ENCODE measurements at places on chromosomes 5 and 9.
A peak's percentile ranks its signal among the peaks of the same experiment; 100 is the strongest.

DNA sequence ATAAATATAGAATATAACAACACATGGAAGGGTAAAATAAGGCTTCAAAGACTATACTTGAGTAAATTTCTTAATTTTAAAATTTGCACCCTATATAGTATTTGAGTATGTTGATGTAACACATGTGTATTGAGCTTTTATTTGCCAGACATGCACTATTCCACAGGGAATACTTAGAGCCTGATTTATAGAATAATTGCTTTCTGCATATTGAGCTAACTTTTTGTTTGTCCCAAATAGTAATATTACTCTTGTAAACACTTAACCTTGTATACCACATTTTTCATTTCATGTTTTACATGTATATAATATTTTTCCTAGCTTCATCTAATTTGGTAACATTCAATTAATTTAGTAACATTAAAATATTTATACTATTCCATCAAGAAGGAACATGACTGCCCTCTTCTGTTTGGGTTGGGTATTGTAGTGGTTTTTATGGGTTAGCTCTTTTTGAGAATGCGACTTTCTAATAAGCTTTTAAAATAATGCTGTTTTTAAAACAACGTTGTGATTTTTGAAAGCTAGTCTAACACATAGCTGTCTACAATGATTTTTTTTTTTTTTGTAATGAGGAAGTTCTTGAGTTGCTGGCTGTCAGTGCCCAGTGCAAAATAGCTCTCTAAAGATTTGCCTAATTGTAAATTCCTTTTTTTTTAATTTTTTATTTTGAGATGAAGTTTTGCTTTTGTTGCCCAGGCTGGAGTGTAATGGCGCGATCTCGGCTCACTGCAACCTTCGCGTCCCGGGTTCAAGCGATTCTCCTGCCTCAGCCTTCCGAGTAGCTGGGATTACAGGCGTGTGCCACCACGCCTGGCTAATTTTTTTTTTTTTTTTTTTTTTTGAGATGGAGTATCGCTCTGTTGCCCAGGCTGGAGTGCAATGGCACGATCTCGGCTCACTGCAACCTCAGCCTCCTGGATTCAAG, 4.8 kb downstream of the SUB1 start:
- DNase-seq = no peak

- DNase-seq = no peak
These were observed 15.0 kb downstream of the TENT4A start for GRCh38 chr5:6728011-6728794.

GRCh38 chr5:168424594-168425323, 61.5 kb upstream of the RARS1 start:
- no peak for DNase-seq

DNA sequence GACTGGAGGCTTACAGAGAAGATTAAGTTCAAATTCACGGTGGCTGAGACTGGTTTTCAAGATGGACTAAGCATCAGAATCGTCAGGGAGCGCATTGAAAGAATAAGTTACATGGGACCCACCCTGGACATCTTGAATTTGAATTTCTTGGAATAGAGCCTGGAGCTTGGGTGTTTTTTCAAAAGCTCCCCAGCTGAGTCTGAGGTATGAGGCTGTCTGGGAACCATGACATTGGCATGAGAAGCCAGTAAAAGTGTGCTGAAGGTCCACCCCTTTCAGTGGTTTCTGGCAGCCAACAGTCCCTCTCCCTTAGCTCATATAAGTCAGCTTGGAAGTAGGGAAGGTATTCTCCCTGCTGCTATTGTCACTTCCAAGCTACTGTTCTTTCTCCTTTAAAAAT, 97.8 kb downstream of the MAST4 start:
- DNase-seq = no peak

- no peak for DNase-seq
These were observed 47.9 kb upstream of the ZNF618 start for GRCh38 chr9:113828221-113828620.

GRCh38 chr9:137031904-137032640, at the start of gene FUT7:
Gene FUT7 (minus strand): TSS chr9:137032088. CDS start chr9:137031991, 97 bp downstream.
- DNase-seq = no peak

DNA sequence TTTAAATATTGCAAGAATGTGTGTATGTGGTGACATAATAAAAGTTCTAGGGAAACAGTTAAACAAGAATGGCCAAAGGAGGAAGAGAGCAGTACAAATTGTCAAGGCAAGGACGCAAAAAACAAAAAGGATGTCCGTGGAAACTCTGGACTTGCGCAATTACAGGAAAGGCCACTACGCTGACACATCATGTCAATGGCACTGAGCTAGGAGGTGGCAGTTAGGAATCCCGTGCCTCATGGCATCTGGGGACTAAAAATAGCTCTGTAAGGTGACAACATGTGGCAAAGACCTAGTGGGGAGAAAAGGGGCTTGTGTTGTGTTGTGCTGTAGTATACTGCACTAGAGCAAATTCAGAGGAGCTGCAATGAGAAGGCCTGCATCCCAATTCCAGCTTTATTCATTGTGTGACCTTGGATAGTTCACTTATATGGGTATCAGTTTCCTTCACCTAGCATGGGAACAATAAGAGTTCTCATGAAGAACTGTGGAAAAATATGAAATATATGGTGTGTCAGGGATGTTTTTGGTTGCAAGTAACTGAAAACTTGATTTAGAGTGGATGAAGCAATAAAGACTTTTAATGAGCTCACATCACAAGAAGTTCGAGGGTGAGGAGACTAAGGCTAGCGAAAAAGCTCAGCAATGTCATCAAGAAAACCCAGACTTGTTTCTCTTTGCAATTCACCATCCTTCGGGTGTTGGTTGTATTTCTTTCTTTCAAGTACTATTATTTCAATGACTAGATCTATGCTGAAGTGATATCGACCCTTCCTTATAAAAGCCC, 124.1 kb upstream of the STC2 start:
- no peak for DNase-seq

DNA sequence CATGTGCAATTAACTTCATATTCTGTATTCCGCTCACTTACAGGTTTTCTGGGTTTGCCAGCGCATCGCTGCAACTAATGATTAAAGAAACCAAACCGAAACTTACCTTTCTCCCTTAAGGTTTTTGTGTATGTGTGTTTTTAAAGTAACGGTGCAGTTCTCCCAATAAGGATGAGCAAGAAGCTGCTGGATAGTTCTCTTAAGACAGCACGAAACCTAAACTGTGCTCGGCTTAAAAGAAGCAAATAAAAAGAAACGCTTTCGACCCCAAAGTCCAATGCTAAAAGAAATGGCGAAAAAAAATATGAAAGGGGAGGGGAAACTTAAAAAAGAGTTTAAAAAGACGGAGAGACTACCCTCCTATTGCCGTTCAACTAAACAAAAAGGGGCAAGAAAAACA, 340 bp downstream of the ELAVL2 start:
- no peak for DNase-seq

- no peak for DNase-seq
These were observed 387.1 kb downstream of the PDE4D start for GRCh38 chr5:59506285-59506877.

DNA sequence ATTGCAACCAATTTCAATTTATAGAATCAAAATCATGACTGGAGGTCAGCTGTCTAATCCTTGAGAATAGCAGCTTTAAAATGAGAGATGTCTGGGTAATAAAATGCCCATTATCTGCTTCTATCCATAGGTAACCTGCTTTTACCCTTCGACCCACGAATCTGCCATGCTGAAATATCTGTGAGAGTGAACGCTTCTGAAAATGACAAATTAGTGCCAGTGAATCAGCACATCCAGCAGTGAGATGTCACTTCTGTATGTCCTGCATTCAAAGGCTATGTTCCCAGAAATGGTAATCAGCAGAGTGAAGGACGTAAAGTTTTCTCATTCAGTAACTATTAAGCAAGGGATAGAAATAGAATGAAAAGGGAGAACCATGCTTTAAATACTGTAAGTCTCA, 532.4 kb upstream of the ITGA1 start:
- no peak for DNase-seq

- no peak for DNase-seq
These were observed 64.5 kb downstream of the STARD4 start for GRCh38 chr5:111447822-111448221.

GRCh38 chr5:14821100-14821845, 50.3 kb downstream of the ANKH start:
- DNase-seq = no peak

GRCh38 chr5:149283626-149284480, 12.2 kb downstream of the AFAP1L1 start:
- no peak for DNase-seq

DNA sequence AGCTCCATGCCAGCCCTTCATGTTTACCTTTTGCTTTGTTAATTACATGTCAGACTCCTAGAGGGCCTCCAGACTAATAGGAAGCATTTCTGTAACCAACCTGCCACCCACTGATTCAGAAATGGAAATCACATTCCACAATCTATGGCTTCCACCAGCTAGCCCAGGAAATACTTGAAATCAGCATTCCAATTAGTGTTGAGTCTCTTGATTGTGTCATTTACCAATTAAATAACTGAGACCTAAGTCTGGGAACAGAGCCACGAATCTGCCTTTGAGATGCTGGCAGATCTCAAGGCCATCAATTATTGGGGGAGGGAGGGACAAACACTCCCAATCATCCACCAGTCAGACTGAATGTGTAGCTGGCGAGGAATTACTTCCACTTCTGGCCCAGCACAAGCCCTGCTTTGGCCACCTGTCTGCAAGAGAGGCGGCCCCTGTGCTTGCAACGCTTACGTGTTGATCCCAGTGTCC, 27.4 kb upstream of the SAP30L start:
- no peak for DNase-seq

GRCh38 chr9:32526041-32526706, at the start of gene RIGI:
Gene RIGI (minus strand): TSS chr9:32526196. CDS start chr9:32526166, 30 bp downstream.
- DNase-seq = peak; percentile 52

GRCh38 chr5:152315942-152316341, 89.1 kb downstream of the NMUR2 start:
- no peak for DNase-seq

- no peak for DNase-seq
These were observed 1381.8 kb downstream of the EFNA5 start for GRCh38 chr5:106288979-106289378.

DNA sequence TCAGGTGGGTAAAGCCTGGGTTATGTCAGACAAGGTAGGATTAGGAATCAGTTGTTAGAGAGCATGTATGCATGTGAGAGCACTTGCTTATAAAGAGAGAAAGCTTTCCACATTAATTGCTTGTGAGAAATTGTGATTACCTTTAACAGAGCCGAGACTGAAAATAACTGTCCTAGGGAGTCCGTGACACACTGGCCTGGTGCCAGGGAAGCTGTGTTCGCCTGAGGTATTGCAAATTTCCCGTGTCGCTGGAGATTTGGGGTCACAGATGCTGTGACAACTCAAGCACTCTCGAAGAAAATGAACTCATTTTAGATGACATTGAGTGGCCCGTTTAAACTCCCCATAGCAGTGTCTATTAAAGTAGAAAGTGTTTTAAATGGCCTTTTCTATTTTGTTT, 9.6 kb downstream of the SLC1A1 start:
- no peak for DNase-seq

GRCh38 chr5:7683753-7684152, 167.2 kb downstream of the CFAP90 start:
- no peak for DNase-seq

- no peak for DNase-seq
These were observed 1.3 kb upstream of the DMRT3 start for GRCh38 chr9:974996-975739.

DNA sequence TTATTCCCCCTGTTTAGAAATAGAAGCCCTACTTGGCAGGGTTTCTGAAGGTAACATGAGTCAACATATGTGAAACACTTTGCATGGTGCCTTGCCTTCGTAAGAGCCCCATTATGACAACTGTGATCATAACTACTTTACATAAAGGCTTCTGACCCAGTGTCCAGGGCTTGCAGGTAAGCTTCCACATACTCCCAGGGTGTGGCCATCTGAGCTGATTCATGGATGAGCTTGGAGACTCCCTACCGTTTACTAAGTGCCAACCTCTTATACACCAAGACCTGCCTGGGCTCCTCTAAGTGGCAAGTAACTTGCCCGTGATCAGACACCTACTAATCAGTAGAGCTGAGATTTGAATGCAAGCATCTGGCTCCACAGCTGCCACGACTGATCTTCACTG, 62.8 kb upstream of the C5orf58 start:
- DNase-seq = no peak

- no peak for DNase-seq
These were observed 164.1 kb upstream of the ZNF618 start for GRCh38 chr9:113712053-113712452.

DNA sequence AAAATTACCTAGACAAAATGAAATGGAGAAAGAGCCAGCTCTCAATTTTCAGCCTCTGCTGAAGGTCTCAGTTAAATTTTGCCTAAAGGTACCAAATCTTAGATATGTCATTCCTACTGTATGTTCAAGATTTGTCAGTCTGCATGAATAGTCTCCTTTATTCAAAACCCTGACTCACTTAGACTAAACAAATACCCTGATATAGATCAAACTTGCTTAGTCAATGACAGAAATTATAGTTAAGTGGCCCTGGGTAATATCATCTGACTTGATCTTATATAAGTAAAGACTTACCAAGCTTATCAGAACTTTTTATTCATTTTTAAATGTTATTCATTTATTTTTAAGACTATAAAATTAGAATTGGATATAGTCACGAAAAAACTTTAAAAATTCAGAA, 12.2 kb downstream of the MEGF9 start:
- DNase-seq = no peak

DNA sequence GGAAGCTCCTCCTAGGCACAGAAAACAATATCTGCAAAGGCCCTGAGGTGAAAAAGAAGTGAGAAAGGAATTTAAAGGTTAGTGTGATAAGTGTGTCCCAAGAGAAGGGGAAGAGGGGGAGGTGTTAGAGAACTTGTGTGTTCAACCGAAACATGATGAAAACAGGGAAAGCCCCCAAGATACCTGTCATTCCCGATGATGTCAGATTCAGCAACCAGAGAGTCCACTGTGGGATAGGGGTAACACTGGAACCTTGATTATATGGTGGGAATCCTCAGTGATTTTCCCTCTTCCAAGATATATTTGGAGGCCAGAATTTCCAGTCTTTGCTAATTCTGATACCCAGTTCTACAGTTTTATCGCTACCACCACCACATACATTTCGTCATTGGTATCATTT, 15.5 kb upstream of the BNC2 start:
- no peak for DNase-seq

- no peak for DNase-seq
These were observed 562.8 kb upstream of the C9orf72 start for GRCh38 chr9:28136113-28136512.

GRCh38 chr5:116564756-116565490, 9.7 kb downstream of the SEMA6A start:
- DNase-seq = no peak

- no peak for DNase-seq
These were observed 20.2 kb downstream of the HAVCR1 start for GRCh38 chr5:157038568-157039187.

DNA sequence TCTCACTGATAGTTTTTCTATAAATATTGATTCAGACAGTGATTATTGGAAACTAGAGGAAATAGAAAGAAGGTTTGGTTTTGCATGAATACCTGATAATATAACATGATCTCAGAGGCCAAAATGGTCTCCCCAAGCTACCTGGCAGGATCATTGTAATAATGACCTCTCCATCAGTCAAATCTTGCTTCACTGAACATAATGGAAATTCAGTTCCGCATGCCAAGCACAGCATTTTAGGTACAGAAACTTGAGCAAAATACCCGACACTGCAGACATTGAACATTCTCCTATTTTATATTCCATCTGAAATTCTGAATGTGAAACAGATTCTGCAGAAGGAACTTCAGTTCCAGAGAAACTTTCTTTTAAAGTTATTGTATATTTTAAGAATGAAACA, 9.1 kb upstream of the TBC1D2 start:
- DNase-seq = no peak

- no peak for DNase-seq
These were observed 34.4 kb downstream of the KCNT1 start for GRCh38 chr9:135736272-135736978.

- no peak for DNase-seq
These were observed 40.8 kb downstream of the CTSL start for GRCh38 chr9:87766697-87767096.
